ENCODE measurements at places on chromosomes 13 and 19.
A peak's percentile ranks its signal among the peaks of the same experiment; 100 is the strongest.

- no peak for DNase-seq
Measured at GRCh38 chr13:37129866-37130265, 24.4 kb upstream of the CSNK1A1L start.

GRCh38 chr19:56874530-56874929 lies 34.0 kb upstream of the PEG3 start:
- DNase-seq, result no peak

DNA sequence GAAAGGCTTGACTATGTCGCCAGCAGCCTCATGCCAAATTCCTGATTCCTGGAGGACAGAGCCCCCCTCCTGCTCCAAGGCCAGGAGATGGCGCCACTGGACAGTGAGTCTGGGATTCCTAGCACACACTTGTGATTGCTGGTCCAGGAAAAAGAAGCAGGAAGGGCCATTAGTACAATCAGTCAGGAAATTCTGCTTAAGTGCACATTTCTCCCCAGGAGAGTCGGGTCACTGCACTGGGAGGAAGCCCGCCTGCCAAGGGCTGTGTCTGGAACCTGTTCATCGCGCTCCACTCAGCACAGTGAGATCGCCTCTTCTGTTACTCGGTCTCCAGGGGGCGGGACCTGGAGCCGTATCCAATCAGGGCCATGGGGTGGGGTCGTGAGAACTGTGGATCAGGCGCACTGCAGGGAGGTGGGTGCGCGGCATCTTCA lies 65.1 kb downstream of the ZNF823 start:
- peak; percentile 55 for DNase-seq

DNA sequence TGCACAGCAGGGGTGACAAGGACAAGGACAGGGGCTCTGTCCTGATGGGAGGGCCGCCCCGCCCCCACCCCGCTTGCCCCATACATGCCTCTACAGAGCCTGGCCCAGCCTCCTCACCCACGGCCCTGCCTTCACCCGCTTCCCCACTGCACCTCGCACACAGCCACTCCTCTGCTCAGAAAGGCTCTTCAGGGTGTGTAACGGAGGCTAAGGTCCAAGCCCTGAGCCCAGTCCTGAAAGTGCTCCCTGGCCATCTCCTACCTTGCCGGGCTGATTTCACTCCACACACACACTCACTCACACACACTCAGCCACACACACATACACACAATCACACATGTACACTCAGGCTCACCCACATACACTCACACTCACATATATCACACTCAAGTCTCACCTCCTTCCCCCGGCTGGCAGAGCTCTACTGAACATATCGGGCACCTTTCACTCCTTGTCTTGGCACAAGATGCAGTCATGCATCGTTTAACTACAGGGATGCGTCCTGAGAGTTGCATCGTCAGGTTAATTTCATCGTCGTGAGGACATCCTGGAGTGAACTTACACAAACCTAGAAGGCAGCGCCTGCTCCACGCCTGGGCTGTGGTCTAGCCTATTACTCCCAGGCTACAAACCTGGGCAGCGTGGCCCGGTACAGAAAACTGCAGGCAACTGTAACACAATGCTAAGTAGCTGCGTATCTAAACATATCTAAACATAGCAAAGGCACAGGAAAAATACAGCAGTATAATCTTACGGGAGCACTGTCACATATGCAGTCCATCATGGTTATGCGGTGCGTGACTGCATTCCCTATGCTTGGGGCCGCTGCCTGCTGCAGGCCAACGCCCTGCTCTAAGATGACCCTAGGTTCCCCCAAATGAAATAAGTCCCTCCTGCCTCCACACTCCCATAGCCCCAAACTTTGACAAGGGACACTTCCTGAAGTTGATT lies 13.1 kb downstream of the EPS15L1 start:
- DNase-seq, result no peak

- DNase-seq, result no peak
Measured at GRCh38 chr13:22644941-22645340, 535.8 kb upstream of the SGCG start.
